ENCODE measurements at places on chromosomes 1 and 21.

DNA sequence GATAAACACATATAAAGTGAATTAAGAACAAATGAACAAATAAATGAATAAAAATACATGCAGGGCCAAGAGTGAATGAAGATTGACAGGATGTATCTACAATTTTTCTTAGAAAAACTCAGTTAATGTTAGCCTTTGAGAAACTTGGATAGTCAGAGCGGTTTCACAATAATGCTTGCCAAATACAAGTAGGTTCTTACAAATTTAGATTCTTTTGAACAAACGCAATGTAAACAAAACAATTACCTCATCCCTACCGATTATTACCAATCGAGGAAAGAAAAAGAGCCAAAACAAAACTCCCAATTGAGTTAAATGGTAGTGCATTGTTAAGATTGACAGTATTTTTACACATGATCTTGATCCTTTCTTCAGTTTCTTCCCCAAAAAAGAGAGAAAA, 176.9 kb upstream of the DEPDC1 start:
- DNase-seq = no peak

- no peak for DNase-seq
These were observed 290.0 kb upstream of the ADGRL2 start for GRCh38 chr1:81510701-81511100.

DNA sequence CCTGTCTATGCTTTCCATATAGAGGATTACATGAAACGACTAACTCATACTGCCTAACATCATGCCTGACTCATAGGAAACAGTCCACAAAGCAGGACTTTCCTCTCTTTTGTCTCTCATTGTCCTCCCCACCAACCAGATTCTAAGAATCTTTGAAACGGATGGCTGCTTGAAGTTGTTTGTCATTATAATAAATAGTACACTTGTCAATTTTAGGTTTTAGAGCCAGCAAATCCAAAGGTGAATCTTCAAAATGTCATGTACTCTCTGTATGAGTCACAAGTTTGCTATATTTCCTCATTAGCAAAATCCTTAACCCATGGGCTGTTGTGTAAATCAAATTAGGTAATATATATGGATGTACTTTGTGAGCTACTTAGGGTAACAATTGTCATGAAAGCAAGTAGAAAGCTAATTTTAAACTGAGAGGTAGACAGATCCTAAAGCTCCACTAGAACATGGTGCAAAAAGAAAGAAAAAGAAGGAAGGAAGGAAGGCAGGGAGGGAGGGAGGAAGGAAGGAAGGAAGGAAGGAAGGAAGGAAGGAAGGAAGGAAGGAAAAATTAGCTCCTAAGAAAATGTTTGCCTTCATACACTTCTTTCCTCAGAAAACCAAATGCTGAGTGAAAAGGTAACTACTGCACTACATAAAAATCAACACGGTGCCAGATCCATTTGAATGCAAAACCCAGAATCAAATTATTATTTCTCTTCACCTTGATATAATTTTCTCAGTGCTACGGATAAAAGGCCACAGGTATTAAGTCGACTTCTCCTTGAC, 129.5 kb upstream of the PRMT6 start:
- no peak for DNase-seq

GRCh38 chr1:44822131-44822701, 13.9 kb downstream of the BTBD19 start:
- DNase-seq = no peak

DNA sequence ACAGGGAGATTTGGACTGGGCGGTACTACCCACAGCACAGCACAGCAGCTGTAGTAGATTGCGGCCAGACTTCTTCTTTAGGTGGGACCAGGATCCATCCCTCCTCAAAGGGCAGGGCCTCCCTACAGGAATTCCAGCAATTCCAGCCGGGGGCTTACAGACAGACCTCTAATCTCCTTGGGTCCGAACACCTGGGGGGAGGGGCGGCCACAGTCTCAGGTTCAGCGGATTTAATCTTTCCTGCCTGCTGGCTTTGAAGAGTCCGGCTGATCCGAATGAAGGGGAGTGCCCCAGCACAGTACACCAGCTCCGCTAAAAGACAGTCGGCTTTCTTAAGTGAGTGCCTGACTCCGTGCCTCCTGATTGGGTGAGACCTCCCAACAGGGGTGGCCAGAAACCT, 1708.5 kb downstream of the BRINP3 start:
- no peak for DNase-seq

GRCh38 chr21:45010096-45010495, 64.3 kb upstream of the ADARB1 start:
- no peak for DNase-seq

DNA sequence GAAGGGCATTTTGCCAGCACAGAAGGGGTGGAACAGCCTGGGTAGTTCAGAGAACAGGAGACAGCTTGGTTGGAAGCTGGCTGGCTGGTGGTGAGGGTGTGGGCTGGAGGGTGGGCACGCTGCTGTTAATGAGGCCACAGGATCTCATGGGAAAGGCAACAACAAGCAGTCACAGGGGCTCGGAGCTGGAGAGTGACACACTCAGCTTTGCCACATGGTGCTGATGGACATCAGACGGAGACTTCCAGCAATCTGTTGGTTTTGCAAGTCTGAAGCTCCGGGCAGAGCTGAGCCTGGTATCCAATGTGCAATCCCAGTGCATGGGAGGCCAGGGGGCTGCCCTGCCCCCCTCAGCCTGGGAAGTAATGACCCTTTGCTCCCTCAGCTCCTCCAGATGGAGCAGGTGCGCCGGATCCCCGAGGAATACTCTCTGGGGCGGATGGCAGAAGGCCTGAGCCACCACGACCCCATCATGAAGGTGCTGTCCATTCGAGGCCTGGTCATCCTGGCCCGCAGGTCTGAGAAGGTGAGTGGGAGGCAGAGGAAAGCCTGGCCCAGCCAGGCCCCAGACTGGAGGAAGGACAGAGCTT, 15.6 kb upstream of the TTC4 start:
- no peak for DNase-seq

GRCh38 chr1:29810121-29811120, 574.1 kb downstream of the PTPRU start:
- no peak for DNase-seq

- DNase-seq = peak; percentile 100
These were observed at the start of the genes LRRC41 and UQCRH for GRCh38 chr1:46303038-46303871. LRRC41 (minus strand) TSS chr1:46303616; CDS start chr1:46303322, 294 bp downstream. UQCRH (plus strand) TSS chr1:46303698; CDS start chr1:46303767, 69 bp downstream.

- no peak for DNase-seq
These were observed 6.3 kb downstream of the EXTL1 start for GRCh38 chr1:26027716-26028489.

GRCh38 chr1:25645637-25646400, 29.2 kb downstream of the MAN1C1 start:
- DNase-seq = no peak

- no peak for DNase-seq
These were observed 31.7 kb upstream of the MPC2 start for GRCh38 chr1:167968569-167968968.

DNA sequence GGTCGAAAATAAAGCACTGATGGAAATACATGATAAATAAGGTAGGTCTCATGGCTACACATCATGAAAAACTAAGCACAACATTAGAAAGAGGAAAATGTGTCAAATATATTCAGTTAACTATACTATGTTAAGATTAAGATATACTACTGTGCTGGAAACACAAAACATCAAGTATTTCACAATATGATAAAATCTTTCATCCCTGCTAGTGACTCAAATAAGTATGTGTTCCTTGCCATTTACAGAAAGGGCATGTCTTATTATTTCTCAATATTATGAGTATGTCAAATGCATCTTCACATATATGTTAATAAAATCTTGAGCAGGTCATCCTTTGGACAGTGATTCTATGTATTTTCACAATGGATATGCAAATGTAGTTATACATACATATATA, 1260.1 kb upstream of the ADGRL2 start:
- DNase-seq = no peak

GRCh38 chr1:152108882-152109222, 6.4 kb downstream of the TCHH start:
- DNase-seq = no peak

DNA sequence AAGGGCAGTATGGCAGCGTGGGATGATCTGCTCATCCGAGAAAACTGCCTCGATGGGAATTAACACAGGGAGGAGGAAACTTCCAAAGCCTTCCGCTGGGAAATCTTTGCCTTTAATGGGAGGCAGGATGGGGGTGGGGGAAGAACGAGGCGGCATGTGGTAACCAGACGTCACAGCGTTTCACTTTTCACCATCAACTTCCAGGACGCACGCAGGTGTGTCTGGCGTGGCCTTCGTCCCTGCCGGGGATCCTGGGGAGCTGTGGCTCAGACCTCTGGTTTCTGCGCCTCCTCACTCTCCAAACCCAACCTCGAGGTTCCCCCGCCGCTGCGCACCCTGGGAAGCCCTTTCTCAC, 282 bp downstream of the RSPH1 start:
- DNase-seq = peak; percentile 59

DNA sequence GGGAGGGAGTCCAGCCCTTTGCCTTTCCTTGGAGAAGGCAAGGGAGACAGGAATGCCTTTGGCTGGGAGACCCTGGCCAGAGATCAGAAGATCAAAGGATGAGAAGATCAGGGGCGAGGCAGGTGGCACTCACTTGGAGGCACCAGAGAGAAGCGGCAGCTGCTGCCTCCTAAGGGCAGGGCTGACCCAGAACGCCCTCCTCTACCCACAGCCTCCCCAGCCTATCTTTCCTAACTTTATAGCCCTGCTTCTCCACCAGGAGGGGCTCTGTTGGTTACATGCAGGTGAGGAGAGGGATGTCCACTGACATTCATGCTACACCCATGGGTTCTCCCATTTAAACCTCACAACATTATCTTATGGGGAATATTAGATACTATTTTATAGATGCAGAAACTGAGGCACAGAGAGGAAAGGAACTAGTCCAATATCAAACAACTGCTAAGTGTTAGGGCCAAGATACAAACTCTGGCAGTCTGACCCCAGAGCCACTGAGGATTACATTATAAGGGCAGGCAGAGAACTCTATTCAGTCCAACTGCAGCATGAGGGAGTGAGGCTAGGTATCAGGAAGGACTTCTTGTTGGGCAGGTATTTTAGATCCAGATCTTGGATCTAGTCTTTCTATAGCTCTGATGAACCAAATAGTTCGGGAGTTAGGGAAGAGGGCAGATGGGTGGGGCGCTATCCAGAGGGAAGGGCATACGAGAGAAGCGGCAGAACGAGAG, 19.9 kb downstream of the LGR6 start:
- peak; percentile 22 for DNase-seq

DNA sequence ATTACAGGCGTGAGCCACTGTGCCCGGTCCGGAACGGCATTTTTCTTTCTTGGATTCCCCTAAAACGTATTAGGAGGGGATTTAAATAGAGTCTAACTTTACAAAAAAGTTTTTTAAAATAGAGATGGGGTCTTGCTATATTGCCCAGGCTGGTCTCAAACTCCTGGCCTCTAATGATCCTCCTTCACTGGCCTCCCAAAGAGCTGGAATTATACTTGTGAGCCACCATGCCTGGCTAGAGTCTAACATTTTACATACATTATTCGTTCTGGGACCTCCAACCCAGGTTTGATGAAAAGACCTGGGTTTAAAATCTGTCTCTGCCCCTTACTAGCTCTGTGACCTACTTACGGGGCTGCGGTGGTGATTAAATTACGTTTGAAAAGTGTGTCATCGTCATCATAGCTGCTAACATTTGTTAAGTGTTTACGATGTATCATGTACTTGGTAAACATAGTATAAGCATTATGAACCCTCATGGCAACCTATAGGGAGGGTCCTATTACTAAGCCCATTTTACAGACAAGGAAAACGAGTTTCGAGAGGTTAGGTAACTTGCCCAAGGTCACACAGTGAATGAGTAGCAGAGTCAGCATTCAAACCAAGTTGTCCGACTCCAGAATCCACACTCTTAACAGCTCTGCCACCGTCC, 24.5 kb downstream of the PLEKHM2 start:
- no peak for DNase-seq
